Stimulated activated CD8-positive, alpha-beta memory T cell treated with anti-CD3 and anti-CD28 coated beads, Interleukin-4, amount 100 ng/mL, for 1 hour (primary cell): ENCODE measurements at places on chromosomes 7 and 10.

DNA sequence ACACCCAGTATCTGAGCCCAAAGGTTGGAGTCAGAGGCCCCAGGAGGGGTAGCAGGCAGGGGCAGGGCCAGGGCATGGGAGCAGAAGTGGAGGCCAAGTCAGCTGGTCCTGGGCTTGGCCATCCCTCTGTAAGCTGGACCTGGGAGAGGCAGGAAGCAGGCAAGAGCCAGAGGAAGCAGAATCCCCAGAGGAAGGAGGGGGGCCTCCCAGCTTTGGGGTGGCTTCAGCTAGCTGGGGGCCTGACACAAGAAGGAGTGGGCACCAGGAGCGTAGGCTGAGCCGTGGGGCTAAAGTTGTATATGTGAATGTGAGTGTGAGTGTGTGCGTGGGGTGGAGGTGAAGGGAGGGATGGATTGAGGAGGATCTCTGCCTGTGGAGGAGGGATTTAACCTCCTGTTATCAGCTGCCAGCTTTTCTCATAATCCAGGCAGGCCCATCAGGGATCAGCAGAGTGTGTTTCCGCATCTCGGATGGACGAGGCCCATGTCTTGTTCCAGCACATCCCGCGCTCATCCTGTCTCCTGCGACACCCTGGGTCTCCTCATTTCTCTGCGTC, 54.0 kb downstream of the NEURL1 start:
- DNase-seq: no peak

DNA sequence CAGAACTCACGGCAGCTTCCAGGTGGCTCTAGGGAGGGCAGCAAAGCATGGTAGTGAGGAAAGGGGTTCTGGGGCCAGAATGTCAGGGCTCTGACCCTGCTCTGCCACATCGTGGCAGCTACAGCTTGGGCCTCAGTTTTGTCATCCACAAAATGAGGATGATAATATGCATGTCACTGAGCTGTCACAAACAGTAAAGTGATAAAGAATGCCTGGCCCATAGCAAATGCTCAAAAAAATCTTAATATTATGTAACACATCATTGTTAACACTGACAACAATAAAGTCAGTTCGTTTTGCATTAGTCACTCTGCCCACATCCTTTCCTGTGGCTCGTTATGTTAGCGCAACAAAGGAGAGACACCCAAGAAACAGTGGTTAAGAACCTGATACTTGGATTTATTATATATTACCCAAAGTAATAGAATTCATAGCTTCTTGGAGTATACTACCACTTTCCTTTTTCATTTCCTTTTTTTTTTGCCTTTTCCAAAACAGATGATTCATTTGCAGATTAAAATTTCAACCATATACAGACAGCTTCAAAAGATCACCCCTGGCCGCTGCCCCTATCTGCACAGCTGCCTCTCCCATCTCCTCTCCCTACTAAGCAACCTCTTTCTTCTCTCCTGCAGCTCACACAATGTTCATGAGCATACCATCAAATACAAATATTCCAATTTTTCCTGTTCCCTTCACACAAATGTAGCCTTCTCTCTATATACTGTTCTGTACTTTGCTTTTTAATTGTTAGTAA, 45.5 kb upstream of the DDC start:
- no peak for DNase-seq

- DNase-seq: no peak
These were observed 175.9 kb downstream of the NEURL1 start for GRCh38 chr10:103669243-103669929.

GRCh38 chr7:108603656-108604306, 34.1 kb downstream of the DNAJB9 start:
- no peak for DNase-seq

- peak; percentile 17 for DNase-seq
These were observed 96.9 kb downstream of the HIPK2 start for GRCh38 chr7:139680676-139681462.

DNA sequence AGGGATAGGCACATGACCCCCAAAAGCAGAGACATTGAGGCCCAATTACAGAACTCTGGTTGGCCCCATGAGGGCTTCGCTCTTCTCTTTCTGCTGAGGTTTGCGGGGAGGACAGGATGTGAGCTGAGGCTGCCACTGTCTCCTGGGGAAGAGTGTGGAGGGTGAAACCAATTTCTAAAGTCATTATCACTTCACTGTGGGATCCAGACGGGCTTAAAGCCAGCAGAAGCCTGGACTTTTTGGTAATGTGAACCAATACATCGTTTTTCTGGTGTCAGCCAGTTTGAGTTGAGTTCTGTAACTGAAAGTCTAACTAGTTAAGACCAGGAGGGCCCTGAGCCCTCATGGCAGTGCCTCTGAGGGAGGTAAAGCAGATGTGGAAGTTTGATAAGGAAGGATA, 163.0 kb downstream of the MYOF start:
- DNase-seq: no peak
